ENCODE measurements at places on chromosomes 6 and 20.
A peak's percentile ranks its signal among the peaks of the same experiment; 100 is the strongest.

DNA sequence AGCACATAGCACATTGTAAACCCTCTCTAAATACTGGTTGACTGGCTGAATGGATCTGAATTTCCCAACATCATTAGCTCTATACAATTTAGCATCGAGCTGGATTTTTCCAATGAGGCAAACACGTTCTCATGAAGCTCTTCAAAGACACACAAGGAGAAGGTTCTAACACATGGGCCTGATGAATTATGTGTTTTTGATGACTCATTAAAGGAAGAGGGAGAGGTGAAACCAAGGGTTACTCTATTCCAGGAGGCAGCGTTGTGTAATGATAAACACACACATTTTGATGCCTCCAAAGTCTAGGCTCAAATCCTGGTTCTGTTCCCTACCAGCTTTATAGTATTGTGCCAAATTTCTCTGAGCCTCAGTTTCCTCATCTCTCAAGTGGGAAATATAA, 84.3 kb downstream of the PFDN4 start:
- DNase-seq, result no peak

GRCh38 chr6:129370268-129370916, 339.6 kb downstream of the ARHGAP18 start:
- no peak for DNase-seq

GRCh38 chr6:78300885-78301284, 566.5 kb upstream of the IRAK1BP1 start:
- no peak for DNase-seq

- peak; percentile 82 for DNase-seq
Measured at GRCh38 chr6:2857580-2858337, 16.1 kb upstream of the SERPINB1 start.

DNA sequence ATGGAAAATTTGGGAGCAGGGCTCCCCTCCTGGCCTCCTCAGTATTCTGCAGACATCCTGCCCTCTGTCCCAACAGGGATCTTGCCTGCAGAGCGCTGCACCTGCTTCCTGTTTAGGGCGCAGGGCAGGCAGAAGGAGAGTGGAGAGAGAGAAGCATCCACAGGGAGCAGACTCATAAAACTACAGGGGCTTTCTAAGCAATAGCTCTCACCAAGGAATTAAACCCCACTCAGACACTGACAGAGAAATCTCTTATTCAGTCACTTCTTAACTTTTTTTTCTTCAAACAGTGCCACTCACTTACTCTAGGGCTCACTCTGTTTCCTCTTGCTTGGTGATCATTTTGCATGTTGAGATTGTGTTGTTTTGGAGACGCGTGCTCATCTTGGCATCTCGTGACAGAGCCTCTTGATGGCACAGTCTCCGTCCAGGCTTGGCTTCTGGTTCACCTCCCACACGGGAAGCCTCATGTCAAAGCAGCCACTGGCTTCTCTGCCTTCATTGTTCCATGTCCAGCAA, 153.1 kb upstream of the INSM1 start:
- DNase-seq, result no peak

- DNase-seq, result no peak
Measured at GRCh38 chr6:140572129-140572528, 1197.7 kb upstream of the CITED2 start.

GRCh38 chr6:106087548-106088325, 1.6 kb downstream of the PRDM1 start:
- DNase-seq, result no peak

- DNase-seq, result no peak
Measured at GRCh38 chr20:22807646-22808244, 223.4 kb upstream of the FOXA2 start.

DNA sequence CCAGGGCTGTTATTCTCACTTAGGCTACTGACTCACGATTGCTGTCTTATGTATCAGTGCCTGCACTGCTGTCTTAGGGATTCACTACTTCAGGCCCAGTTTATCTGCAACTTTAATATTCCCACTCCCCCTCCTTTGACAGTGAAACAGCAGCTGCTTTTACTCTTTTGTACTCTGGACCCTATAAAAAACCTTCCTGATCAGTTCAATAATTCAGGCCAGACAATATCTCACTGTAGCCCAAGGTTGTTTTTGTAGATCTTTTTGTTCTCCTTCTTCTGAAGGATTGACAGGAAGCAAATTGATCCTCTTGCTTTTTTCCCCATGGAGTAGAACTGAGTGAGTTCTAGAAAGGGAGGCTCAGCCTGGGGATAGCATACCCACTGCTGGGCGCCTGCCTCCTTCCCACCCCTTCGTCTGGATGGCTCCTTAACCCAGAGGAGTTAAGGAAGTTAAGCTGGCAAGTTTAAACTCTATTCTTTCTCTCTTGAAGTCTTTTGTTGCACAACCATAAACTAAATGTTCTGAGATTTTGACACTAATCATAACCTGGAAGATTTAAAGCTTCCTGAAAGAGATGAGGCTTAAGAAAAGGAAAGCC, 22.0 kb upstream of the EYS start:
- DNase-seq, result no peak

DNA sequence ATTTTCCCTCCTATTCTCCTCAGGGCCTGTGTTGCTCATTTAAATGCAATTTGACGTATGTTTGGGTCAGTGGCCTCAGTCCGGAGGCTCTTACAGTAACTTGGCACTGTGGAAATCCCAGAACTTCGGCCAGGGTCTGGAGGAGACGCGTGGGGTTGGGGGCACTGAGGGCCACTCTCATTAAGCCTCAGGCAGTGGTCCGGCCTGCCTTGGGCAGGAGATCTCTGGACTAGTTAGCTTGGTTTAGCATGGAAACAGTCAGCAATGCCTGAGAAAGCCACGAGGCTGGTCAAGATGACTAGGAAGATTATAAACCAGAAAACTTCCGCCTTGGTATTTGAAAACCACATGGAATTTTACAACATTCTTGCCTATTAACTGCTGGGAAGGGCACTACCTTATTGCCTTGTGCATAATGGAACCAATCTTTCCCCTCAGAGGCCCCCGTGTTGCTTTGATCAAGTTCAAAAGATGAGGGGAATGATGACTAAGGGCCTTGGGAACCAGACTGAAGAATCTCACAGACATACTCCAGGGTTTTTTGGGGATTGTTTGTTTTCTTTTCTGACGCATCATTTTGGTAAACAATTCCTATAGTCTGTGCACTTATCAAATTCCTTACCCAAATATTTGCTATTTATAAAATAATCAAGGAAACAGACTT, 206.0 kb upstream of the PREP start:
- DNase-seq, result no peak

DNA sequence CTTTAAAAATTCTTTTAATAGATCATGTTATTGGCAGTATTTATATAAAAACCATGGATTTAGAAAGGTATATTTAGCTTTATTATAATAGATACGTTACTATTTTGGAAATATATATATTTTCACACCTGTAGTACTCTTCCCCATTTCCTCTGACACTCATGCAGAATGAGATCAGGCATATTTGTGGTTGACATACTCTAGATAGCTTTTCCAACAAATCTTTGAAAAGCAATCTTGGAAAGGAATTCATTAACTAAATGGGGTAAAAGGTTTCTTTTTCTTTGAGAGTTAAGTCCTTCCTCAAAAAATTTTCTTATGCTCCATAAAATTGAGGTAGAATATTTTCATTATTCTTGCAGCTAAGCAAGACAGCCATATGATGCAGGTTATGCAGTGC, 14.5 kb downstream of the ASF1A start:
- no peak for DNase-seq

GRCh38 chr6:117317261-117317660, 51.9 kb downstream of the VGLL2 start:
- DNase-seq, result no peak

Measured in CD4-positive, alpha-beta T cell treated with Interleukin-15 for 1 hour (primary cell).